ENCODE measurements at places on chromosomes 4 and X. TPM values are rescaled to one million over a fixed set of nuclear protein-coding genes. Genes with fewer than 3 reads are reported as not detected.

The CPZ gene
- total RNA-seq: 0.27 TPM

The COMMD8 gene
- total RNA-seq: 20.8 TPM

The POLA1 gene
- 7.3 TPM for total RNA-seq

The FMR1NB gene
- not detected for total RNA-seq

The SPATA4 gene
- 0.55 TPM for total RNA-seq

The MSL3 gene
- 11.2 TPM for total RNA-seq

DNA sequence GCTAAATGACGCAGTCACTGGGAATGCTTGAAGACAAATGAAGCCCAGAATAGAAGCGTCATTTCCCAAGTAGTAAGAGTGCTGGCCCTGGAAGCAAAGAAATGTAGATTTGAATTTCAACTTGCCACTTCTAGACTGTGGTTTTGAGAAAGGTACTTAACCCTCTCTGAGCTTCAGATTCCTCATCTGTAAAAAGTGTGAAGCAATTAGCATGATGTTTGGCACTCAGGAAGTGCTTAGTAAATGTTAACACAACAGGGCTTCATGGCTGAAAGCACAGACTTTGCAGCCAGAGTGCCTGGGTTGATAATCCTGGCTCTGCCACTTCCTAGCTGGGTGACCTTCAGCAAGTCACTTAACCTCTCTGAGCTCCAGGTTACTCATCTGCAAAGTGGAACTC is 147.4 kb upstream of the RPS6KA3 start:
- H3K36me3 ChIP-seq: no peaks in the 10 kb centered on the region
- DNase-seq: no peak
- H3K27ac ChIP-seq: no peak overlapping the region
- no peak overlapping the region for H3K4me3 ChIP-seq
- H3K4me1 ChIP-seq: no peaks in the 10 kb centered on the region

DNA sequence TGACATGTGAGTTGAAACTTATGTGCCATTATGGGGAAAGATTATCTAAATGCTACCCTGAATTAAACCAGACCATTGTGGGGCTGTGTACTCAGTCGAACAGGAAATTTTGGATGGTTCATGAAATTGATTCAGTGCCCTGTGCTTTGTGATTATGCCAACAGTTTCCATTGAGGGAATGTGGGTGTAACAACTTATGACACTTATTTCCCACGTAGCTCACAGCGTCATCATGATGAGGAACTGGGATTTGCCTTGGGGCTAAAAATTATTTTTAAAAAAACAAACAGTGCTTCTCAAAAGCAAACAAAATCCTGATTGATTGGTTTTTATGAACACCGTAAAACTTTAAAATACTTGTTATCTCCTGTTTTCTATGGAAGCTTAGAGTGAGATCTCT is 8.3 kb upstream of the CLTRN start:
- H3K27me3 ChIP-seq: no peaks in the 10 kb centered on the region
- H3K27ac ChIP-seq: no peak overlapping the region
- DNase-seq: no peak
- H3K4me3 ChIP-seq: no peak overlapping the region
- H3K36me3 ChIP-seq: no peaks in the 10 kb centered on the region
- peaks cover 29% of the 10 kb centered on the region for H3K4me1 ChIP-seq

DNA sequence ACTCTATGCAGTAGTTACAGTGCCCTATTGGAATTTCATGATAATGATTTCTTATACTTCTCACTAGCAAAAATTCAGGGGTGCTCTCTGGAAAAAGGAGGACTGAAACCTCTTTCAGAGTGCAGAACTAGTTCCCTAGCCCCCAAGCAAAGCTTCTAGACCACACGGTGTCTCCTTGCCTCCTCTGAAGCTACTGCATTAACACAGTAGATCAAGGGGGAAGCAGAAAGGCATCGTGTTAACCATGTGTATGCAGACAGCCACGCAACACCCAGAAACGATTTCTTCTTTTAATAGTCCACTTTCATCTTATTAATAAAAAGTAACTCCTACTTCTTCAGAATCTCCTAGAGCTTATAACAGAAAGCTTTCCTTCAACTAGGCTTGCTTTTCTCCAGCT is 44.7 kb downstream of the MAML3 start:
- no peak overlapping the region for H3K4me3 ChIP-seq
- H3K27ac ChIP-seq: no peak overlapping the region
- H3K36me3 ChIP-seq: no peaks in the 10 kb centered on the region
- DNase-seq: no peak
- H3K27me3 ChIP-seq: no peaks in the 10 kb centered on the region

DNA sequence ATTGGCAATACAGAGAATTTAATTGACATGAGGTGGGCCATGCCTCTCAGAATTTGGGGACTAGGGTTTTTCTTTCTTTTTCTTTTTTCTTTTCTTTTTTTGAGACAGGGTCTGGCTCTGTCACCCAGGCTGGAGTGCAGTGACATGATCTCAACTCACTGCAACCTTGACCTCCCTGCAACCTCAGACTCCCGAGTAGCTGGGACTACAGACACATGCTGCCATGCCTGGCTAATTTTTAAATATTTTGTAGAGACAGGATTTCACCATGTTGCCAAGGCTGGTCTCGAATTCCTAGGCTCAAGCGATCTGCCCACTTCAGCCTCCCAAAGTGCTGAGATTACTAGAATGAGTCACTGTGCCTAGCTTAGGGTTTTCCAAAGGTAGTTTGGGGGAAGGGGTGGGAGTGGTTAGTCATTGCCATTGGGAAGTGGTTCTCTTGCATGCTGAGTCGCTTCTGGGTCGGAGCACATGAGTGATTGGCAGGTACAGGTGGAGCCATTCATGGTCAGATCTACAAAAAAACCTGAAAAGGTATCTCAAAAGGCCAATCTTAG is 54.5 kb downstream of the MID2 start:
- DNase-seq: no peak
- no peaks in the 10 kb centered on the region for H3K27me3 ChIP-seq
- no peaks in the 10 kb centered on the region for H3K4me1 ChIP-seq
- no peak overlapping the region for H3K27ac ChIP-seq
- no peak overlapping the region for H3K4me3 ChIP-seq

- no peak overlapping the region for H3K4me3 ChIP-seq
- peaks cover 92% of the 10 kb centered on the region for H3K36me3 ChIP-seq
- DNase-seq: no peak
- H3K27me3 ChIP-seq: no peaks in the 10 kb centered on the region
Measured at GRCh38 chr4:75781305-75781704, 56.9 kb downstream of the USO1 start.

GRCh38 chrX:69032601-69033000 is 132.7 kb downstream of the PJA1 start:
- no peak for DNase-seq
- no peaks in the 10 kb centered on the region for H3K27me3 ChIP-seq
- H3K36me3 ChIP-seq: no peaks in the 10 kb centered on the region
- H3K27ac ChIP-seq: no peak overlapping the region
- H3K4me1 ChIP-seq: no peaks in the 10 kb centered on the region
- no peak overlapping the region for H3K4me3 ChIP-seq

DNA sequence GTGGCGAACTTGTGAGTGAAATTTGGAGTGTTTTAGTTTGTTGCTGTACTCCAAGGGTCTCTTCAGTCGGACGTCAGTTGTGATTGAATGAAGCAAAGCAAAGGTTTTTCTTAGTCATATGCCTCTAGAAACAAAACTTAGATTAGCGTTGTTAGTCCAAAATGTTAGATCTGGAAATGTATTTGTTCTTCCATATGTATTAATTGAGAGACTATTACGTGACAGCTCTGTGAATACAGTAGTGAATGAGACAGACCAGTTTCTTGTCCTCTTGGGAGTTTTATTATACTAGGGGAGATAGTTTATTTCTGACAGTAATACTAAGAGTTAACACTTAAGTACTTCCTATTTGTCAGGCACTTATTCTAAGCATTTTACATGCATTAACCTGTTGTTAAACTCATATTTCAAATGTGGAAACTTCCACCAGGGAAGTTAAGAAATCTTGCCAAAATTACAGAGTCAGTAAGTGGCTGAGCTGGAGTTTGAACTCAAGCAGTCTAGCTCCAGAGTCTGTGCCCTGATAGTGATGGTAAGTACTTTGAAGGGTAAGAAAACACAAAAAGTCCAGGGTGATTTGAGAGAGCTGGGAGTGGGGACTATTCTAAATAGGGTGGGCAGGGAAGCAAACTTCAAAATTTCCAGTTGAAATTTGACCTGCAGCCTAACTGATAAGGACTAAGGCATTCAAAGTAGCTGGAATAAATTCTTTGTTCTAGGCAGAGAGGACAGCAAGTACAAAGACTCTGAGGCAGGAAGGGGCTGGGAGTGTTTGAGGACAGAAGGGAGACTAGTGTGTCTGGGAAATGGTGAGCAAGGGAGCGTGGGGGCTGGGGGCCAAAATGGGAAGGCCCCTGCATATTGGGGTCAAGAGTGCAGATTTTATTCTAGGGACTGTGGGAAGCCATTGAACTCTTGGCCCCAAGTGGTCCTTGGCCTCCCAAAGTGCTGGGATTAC is 17.0 kb downstream of the ADD1 start:
- no peaks in the 10 kb centered on the region for H3K36me3 ChIP-seq
- peak; percentile 67 for DNase-seq
- peaks cover 100% of the 10 kb centered on the region for H3K4me1 ChIP-seq
- H3K4me3 ChIP-seq: peak overlapping the region; percentile 35
- H3K27me3 ChIP-seq: no peaks in the 10 kb centered on the region
- peak overlapping the region; percentile 76 for H3K27ac ChIP-seq

DNA sequence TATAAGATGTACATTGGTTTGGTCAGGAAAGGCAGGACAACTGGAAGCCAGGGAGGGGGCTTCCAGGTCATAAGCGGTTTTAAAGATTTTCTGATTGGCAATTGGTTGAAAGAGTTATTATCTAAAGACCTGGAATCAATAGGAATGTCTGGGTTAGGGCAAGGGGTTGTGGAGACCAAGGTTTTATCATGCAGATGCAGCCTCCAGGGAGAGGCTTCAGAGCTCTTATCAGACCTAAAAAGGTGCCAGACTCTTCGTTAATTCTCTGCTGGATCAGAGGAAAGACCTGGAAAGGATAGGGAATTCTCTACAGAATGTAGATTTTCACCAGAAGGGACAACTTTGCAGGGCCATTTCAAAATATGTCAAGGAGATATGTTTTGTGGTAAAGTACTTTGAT is 62.8 kb downstream of the BEX3 start:
- H3K27me3 ChIP-seq: no peaks in the 10 kb centered on the region
- DNase-seq: no peak
- H3K36me3 ChIP-seq: no peaks in the 10 kb centered on the region
- H3K4me1 ChIP-seq: no peaks in the 10 kb centered on the region

DNA sequence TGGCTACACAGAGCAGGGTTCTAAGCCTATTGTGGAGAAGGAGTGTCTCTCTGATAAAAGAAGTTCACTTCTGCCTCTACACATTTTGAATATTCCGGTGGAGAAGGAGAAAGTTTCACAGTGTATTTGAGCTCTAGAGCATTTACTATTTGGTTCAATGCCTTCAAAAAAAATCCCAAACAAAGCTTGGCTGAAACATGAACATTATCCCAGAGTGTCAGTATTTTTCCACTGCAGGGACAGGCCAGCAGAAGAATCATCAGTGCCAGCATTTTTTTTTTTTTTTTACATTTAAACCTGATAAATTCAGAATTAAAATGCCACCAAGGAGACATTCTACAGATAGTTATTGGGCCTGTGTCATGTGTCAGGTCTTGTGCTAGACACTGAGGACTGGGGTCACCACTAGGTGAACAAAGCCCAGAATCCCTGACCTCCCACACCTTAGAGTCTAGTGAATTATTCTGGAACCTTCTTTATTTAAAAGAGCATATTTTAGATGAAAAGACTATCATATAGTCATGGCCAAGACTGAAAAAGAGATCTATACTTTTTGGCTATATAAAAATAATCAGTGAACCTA is 48.0 kb upstream of the NAP1L5 start:
- no peak overlapping the region for H3K4me3 ChIP-seq
- H3K27me3 ChIP-seq: no peaks in the 10 kb centered on the region
- DNase-seq: no peak
- H3K4me1 ChIP-seq: peaks cover 29% of the 10 kb centered on the region

GRCh38 chr4:141229408-141230101 is 8.9 kb downstream of the ZNF330 start:
- DNase-seq: no peak
- H3K36me3 ChIP-seq: peaks cover 94% of the 10 kb centered on the region
- H3K4me1 ChIP-seq: peaks cover 27% of the 10 kb centered on the region

- no peak overlapping the region for H3K4me3 ChIP-seq
- H3K27me3 ChIP-seq: no peaks in the 10 kb centered on the region
- no peak for DNase-seq
- H3K4me1 ChIP-seq: peaks cover 8% of the 10 kb centered on the region
Measured at GRCh38 chr4:38621028-38621684, 42.8 kb upstream of the KLF3 start.

GRCh38 chrX:134365904-134366303 is 94.1 kb upstream of the HPRT1 start:
- no peak overlapping the region for H3K4me3 ChIP-seq
- no peaks in the 10 kb centered on the region for H3K36me3 ChIP-seq
- H3K27ac ChIP-seq: no peak overlapping the region
- no peaks in the 10 kb centered on the region for H3K4me1 ChIP-seq
- H3K27me3 ChIP-seq: no peaks in the 10 kb centered on the region

DNA sequence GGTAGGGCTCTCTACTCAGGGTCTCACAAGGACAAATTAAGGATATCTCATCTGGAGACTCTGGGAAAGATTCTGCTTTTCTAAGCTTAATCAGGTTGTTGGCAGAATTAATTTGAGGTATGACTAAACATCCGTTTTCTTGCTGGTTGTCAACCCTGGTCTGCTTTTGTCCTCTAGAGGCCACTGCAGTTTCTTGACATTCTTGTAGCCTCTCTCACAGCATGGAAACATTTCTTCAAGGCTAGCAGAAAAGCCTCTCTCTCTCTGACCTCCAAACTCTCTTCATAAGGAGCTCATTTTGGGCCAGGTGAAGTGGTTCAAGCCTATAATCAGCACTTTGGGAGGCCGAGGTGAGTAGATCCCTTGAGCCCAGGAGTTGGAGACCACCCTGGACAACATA is 749.5 kb upstream of the PCDH7 start:
- H3K27me3 ChIP-seq: no peaks in the 10 kb centered on the region
- H3K4me1 ChIP-seq: no peaks in the 10 kb centered on the region
- no peak overlapping the region for H3K4me3 ChIP-seq
- no peaks in the 10 kb centered on the region for H3K36me3 ChIP-seq
- DNase-seq: no peak

GRCh38 chr4:140293979-140294378 is 79.5 kb upstream of the SCOC start:
- peaks cover 10% of the 10 kb centered on the region for H3K4me1 ChIP-seq
- H3K4me3 ChIP-seq: no peak overlapping the region
- H3K36me3 ChIP-seq: no peaks in the 10 kb centered on the region
- no peak overlapping the region for H3K27ac ChIP-seq

GRCh38 chr4:177108708-177109107 is 201.0 kb upstream of the NEIL3 start:
- H3K4me3 ChIP-seq: no peak overlapping the region
- no peaks in the 10 kb centered on the region for H3K4me1 ChIP-seq
- no peak overlapping the region for H3K27ac ChIP-seq
- no peaks in the 10 kb centered on the region for H3K27me3 ChIP-seq
- DNase-seq: no peak
- H3K36me3 ChIP-seq: no peaks in the 10 kb centered on the region

- no peaks in the 10 kb centered on the region for H3K4me1 ChIP-seq
- H3K4me3 ChIP-seq: no peak overlapping the region
- H3K27ac ChIP-seq: no peak overlapping the region
Measured at GRCh38 chrX:39152106-39152649, 350.9 kb downstream of the MID1IP1 start.
